Activated T-cell treated with anti-CD3 and anti-CD28 coated beads, Interleukin-2, amount 50 U/mL, for 72 hours (primary cell): ENCODE measurements at places on chromosomes 4 and X. TPM values are rescaled to one million over a fixed set of nuclear protein-coding genes. Genes with fewer than 3 reads are reported as not detected.
A peak's percentile ranks its signal among the peaks of the same experiment; 100 is the strongest.

The SHROOM4 gene
- not detected for total RNA-seq

GRCh38 chr4:68299492-68300457, 50.1 kb downstream of the YTHDC1 start:
- DNase-seq: peak; percentile 26

- DNase-seq: no peak
These were observed 977 bp downstream of the RNF175 start for GRCh38 chr4:153758688-153759406.

DNA sequence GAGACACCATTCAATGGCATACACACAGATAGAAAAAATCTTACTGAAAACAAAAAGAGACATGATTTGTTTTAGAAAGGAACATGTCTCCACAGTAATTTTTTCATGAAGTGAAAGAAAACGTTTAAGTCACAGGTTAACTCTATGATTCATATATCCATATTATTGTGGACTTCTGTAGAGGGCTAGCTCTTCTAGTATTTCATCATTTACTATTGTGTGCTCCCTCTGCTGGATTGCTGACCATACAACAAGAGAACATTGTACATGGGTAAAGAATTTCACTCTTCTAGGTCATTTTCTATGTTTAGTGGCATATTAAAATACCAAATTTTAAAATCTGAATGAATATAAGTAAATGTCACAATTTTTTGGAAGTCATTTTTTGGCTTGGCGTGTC, 91.8 kb upstream of the POU3F4 start:
- no peak for DNase-seq

GRCh38 chrX:26522501-26522900, 306.5 kb downstream of the MAGEB5 start:
- DNase-seq: no peak

DNA sequence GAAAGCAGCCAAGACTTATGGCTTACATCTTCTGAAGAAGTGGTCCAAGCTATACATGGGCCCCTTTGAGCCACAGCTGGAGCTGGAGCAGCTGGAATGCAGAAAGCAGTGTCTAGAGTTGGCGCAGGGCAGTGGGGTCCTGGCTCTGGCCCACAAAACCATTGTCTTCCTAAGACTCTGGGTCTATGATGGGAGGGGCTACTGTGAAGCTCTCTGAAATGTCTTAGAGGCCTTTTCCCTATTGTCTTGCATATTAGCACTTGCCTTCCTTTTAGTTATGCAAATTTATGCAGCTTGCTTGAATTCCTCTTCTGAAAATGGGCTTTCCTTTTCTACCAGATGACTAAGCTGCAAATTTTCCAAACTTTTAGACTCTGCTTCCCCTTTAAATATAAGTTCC, 15.3 kb downstream of the NPY1R start:
- no peak for DNase-seq

DNA sequence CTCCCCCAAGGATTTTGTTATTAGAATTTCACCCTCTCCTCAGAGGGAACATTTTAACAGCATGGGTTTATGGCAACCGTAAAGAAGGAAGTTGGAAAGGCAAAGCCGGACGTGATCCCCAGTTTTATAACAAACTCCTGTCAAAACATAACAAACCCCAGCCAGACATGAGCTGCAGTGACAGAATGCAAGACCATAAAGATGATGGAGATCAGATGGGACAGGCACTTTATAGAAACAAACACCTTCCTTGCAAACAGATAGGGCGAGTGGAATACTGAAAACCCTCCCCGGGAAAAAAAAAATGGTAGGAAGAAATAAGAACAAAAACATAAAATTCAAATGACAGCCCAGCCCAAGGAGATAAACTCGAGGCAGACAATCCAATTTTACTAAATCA, 281.4 kb downstream of the LDB2 start:
- DNase-seq: no peak

DNA sequence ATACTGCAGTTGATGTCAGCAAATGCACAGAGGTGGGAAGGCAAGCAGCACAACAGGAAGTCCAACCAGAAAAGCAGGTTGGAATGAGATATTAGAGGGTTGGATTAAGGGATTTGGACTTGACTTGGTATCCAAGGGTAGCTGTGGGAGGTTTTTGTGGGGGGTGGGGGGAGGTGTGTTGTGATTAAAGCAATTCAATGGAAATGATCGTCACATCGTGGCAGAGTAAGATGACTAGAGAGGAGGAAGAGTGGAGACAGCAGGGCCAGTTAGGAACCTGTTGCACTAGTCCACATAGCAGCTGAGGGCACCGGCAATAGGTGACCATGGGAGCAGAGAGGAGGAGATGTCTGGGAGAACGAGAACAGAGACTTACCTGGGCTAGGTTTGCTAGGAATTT, 2.4 kb downstream of the SLC25A43 start:
- no peak for DNase-seq

DNA sequence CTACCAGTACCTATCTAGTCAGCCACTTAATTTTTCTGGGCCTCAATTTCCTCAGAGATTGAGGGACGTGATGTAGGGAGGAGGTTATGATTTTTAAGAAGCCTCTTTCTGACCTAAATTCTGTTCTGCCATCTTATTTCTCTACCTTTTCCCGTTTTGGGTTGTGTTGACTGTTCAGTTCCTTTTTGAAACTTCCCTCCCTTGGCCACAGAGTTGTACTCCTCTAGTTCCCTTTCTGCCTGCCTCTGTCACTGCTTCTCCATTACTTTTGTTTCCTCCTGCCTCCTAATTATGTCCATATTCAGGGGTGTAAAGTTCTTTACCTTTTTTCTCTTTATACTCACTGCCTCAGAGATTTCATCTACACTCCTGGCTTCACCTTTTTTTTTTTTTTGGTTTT, 25.4 kb downstream of the CLCN5 start:
- no peak for DNase-seq

GRCh38 chr4:152081024-152081423, 320.2 kb upstream of the GATB start:
- no peak for DNase-seq
